ENCODE measurements at places on chromosomes 3 and 15.

DNA sequence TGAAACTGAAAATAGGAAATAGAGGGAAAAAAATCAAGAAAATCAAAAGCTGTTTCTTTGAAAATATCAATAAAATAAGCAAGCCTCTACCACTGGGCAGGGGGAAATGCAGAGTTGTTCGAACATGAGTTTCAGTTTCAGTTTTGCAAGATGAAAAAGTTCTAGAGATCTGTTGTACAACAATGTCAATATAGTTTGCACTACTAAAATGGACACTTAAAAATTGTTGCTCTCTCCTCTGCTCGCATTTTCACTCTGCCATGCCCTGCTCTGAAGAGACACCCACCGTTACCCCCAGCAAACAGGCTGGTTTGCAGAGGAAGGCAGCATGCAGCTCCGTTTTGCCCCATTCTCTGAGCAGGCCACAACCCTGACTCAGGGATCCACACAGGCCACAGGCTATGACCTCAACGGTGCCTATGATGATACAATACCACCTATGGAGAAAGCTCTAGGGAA, 64.5 kb downstream of the ZNF148 start:
- peak; percentile 18 for DNase-seq

DNA sequence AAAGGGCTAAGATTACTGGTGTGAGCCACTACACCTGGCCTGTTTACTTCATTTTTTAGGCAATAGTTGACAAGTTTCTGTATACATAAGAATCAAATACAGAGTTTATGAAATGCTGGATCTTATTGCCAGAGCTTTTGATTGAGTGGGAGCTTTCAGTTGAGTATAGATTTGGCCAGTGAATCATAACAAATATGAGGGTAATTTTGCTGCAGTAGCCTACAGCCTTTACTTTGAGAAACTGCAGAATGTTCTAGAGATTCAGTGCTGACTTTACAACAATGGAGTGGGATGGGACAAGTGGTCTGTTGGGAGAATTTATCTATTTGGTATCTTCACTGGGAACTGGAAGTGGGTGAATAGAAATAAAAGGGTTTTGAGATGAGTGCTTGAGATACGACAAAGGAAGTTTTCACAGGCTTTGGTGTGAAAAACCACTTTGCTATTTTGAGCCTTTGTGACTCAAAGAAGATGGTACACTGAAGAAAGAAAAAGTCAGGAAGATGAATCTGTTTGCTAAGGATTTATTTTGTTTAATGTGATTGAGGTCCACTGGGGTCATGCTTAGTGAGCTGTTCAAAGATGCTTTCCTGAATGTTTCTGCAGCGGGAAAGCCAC, 227.8 kb downstream of the UBE2E2 start:
- DNase-seq = no peak

DNA sequence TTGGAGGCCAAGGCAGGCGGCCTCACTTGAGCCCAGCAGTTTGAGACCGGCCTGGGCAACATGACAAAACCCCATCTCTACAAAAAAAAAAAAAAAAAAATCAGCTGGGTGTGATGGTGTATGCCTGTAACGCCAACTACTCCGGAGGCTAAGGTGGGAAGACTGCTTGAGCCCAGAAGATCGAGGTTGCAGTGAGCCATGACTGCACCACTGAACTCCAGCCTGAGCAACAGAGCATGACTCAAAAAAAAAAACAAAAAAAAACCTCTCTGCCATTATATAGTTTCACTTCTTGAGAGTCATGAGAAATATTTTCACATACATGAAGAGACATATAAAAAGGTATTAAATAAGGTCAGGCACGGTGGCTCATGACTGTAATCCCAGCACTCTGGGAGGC, 45.9 kb upstream of the CP start:
- no peak for DNase-seq

- DNase-seq = no peak
These were observed 82.2 kb upstream of the CTDSPL start for GRCh38 chr3:37779289-37780152.

GRCh38 chr3:192685801-192686200, 41.5 kb downstream of the FGF12 start:
- no peak for DNase-seq

DNA sequence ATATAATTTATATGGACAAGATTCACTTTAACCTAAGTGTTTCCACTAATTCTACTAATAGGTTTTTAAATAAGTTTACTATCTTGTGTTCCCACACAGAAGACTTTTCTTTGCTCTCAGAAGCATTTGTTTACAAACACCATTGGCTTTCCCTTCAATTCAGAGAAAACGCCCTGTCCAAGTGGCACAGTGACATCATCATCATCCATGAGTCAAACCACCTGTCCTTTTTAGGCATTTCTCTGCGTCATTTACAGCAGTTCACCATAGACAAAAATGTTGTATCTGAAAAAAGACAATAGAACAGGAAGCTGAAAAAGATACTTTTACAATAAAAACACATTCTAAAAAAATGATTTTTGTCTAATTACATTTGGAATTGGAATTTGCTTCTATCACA, 9.3 kb upstream of the BCL2L10 start:
- no peak for DNase-seq

DNA sequence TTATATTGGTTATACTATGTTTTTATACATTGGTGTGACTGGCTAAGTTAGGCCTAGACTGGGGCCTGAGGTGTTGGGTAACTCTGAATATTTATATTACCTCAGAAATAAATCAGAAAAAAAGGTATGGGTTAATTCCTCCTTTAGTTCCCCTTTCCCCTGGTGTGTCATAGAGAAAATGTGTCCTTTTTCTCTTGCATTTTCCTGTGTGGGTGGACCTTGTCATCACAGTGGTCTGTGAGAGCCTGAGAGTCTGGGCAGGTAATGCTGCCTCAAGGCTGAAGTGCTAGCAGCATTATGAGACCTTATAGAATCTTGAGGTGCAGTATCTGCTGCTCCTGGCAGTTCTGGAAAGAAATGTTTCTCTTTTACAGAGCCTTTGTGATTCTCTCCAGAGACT, 69.7 kb downstream of the PCOLCE2 start:
- no peak for DNase-seq

DNA sequence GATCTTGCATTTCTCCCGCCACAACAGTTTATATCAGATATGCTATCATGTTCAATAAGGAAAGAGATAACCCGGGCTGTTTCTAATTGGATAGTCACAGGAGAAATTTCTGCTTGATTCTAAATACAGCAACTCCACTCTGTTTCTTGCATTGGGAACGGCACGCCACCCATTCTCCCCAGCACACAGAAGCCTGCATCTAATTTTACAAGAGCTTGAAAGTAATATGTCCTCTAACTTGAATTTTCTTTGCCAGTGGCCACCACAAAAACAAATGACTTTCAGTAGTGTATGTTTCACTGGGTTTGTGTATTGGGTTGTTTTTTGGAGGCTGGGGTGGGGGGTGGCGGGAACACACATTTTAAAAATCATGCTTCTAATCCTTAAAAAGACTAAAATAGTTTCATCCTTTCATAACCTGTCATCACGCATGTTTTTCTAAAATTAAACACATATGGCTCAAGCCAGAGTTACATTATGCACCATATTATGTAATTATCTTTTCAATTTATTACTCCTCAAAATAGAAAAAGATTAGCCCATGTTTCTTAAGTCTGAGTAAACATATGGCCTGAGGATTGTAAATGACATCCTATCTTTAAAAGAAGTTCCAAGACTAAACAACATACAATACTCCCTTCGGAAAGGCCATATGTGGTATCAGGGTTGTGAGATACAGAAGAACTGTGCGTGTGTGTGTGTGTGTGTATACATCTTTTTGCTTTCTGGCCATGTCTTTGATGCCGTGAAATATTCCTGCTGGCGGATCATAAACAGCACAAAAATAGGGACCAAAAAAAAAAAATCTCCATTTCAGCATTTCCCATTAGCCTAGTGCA, 176.3 kb downstream of the FOXP1 start:
- DNase-seq = no peak

- no peak for DNase-seq
These were observed 50.4 kb upstream of the TBC1D21 start for GRCh38 chr15:73822998-73823397.

- DNase-seq = no peak
These were observed 44.4 kb downstream of the AGTR1 start for GRCh38 chr3:148742118-148742517.

GRCh38 chr3:190697901-190698300, 164.6 kb downstream of the GMNC start:
- DNase-seq = no peak

DNA sequence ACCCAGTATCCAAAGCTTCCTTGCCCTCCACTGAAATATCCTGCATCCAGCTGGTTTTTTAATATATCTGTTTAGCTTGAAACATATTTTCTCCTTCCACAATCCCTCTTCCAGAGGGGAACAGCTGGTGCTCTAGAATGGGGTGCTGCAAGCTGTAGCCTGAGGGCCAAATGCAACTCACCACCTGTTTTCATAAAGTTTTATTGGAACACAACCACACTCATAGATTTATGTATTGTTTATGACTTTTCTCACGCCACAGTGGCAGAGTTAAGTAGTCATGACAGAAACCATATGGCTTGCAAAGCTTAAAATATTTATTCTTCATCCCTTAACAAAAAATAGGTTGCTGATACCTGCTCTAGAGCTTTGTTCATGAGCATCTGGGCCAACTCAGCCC, 298.7 kb downstream of the CLSTN2 start:
- no peak for DNase-seq

Data from activated CD8-positive, alpha-beta memory T cell treated with anti-CD3 and anti-CD28 coated beads for 48 hours (primary cell).